Frontal cortex (tissue), 4 donors: ENCODE measurements at places on chromosomes 1 and 21.

- DNase-seq: no peak
Observed at GRCh38 chr1:13996334-13996733, 296.3 kb downstream of the PRDM2 start.

- DNase-seq: no peak
Observed at GRCh38 chr1:160025314-160025713, 6.5 kb downstream of the PIGM start.

DNA sequence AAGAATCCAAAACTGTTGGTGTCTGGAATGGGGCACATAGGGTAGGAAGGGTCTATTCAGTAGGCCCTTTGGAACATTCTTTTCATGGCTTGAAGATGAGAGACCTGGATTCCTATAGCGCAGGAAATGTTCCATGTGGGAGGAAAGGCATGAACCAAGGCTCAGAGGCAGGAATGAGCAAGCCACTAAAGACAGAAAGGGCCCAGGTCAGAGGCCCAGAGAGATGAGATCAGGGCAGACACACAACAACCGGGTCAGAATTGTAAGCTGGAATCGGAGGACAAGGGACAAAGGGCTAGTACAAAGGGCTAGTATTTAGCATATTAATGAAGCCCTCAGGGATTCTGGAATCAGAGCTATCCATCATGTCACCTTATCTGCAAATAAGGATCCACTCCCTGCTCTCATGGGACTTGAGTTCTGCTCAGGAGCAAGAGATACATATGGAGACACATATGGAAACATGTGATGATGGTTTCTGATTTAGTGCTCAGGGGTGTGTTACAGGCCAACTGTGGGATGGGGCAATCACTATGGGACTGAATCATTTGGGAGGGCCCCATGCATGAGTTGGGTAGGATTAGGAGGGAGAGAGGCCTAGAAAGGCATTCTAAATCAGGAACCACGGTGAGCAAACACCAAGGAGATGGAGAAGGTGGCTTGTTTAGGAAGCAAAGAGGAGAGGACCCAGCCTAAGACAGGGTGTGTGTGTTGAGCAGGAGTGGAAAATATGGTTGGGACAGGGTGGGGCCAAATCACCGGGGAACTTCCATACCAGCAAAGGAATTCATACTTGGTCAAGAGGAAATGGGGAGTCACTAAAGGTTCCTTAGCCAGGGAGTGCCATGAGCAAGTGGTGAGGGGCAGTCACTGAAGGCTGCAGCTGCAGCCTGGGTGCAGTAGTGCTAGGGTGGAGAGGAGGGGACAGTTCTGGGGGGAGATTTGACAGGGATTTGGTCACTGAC lies 8.6 kb downstream of the NECTIN4 start:
- no peak for DNase-seq

- no peak for DNase-seq
Observed at GRCh38 chr1:83799594-83799993, 199.3 kb downstream of the TTLL7 start.

GRCh38 chr1:94481473-94481933 lies 60.1 kb downstream of the F3 start:
- DNase-seq: no peak

DNA sequence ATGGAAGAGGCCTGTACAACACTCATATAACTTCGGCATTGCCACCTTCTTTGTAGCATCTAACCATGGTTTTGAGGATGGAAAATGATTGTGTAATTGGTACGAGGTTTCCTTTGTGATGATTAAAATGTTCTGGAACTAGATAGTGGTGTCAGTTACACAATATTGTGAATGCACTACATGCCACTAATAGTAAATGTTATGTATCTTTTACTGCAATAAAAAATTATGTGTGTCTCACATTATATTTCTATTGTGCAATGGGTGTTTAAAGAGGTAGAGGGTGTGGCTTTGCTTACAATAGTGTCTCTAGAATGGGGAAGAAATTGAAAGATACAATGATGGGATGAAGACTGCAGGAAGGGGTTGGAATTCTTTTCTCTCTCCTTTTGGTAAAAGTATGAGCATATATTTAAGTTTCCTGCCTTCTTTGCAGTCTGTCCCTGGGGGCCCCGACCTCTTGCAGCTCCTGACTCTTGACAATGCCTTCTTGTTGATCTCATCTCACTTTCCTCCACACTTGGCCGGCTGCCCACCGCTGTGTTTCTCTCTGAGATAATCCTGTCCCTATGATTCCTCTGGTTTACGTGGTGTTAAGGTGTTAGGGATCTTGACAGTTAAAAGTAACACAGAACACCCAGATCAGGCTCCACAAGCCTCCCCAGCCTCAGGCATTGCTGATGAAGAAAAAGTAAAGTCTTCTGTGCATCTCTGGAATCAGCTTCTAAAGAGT lies 39.3 kb downstream of the MTARC1 start:
- DNase-seq: no peak

- DNase-seq: no peak
Observed at GRCh38 chr1:162030759-162031280, 7.2 kb upstream of the OLFML2B start.

DNA sequence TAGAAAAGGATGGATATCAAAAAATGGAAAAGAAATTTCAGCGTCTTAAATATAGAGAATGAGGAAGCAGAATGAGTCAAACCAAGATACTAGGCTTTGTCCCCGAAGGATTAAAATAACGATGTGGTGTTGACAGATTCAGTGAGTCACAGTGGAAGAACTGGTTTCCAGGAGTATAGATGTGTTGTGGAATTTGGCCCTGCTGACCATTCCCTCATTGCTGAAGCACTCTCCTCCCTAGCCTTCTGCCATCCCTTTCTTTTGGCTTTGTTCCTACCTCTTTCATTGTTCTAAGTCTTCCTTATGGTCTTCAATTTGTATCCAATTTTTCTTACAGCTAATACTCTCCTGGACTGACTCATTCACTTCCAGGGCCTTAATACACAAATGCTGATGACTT lies 23.1 kb upstream of the USP25 start:
- no peak for DNase-seq

DNA sequence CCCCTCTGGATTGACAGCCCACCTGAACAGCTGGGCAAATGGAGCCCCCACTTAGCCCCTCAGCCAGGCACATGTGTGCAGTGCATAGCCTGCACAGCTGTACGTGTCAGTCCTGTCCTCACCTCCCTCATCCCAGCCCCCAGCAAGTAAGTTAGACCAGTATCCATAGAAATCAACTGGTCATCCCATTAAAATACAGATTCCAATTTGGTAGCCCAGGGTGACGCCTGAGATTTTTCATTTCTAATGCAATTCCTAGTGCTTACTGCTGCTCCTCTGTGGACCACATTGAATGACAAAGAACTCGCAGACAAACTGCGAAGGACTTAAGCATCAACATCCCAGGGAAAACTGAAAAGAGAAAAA lies 99.0 kb upstream of the GJB5 start:
- DNase-seq: no peak

GRCh38 chr1:234893359-234893724 lies 235.3 kb downstream of the TOMM20 start:
- no peak for DNase-seq

- DNase-seq: no peak
Observed at GRCh38 chr21:36841866-36842265, 124.6 kb downstream of the HLCS start.

DNA sequence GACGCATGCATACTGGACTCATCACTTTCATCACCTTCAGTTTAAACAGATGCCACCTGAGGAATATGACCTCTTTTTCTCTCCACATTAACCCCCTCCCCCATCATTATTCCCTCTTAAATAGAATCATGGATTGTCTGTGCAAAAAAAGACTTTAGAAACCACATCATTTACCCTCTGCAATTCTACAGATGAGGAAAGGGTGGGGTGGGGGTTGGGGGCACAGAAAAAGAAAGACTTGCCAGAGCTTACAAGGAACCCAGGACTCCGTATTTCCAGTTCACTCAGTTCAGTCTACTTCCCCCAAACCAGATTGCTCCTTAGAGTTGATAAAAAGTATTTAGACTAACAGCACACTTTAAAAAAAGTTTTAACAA lies 26.2 kb upstream of the NFIA start:
- no peak for DNase-seq

- DNase-seq: no peak
Observed at GRCh38 chr1:156194300-156194652, 372 bp downstream of the SLC25A44 start.

DNA sequence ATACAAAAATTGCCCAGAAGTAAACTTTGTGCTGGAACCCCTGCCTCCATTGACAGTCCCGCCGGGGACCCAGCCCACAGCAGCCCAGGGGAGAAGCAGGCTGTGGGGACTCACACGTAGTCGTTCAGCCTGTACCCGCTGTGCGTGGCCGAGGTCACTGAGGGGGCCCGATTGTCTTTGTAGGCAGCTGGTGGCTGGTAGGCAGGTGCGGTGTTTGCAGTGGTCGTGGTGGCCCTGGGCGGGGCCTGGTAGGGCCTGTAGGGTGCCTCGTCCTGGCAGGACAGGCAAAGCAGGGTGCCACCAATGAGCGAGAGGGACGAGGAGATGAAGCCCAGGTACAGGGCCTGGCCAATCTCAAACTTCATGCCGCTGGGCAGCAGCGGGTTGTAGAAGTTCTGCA lies 19.1 kb downstream of the CLDN14 start:
- DNase-seq: no peak

DNA sequence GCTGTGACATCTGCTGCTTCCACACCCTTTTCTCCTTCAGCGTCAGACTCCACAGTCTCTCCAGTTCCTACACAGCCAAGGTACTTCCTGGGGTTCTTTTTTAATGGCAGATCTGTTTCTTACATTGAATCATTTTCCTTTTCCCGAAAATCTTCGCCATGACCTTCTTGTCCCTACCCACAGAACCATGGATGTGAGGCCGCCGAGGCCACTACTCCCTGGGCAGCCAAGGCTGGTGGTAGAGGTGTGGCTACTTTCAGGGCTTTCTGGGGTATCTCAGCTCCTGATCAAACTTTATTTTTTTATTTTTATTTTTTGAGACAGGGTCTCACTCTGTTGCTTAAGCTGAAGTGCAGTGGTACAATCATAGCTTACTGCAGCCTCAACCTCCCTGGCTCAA lies 9.5 kb upstream of the LIN9 start:
- DNase-seq: no peak

DNA sequence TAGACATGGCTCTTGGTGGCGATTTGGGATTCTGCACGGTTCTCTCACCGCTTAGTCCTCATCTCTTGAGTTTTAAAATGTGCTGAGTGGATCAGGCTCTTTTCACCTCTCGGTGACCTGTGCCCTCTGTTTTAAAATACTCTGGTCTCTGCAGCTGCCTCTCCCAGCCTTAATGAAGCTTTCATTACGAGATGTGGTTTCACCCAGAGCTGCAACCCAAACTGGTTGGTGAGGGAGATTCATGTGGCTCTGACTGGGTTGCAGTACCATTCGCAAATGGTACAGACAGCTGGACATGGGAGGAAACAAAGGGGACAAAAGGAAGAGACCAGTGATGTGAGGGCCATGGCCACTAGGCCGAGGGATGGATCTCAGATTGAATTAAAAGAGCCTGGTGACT lies 258.9 kb downstream of the ASTN1 start:
- no peak for DNase-seq

GRCh38 chr1:46718340-46718726 lies 581 bp downstream of the EFCAB14 start:
- DNase-seq: no peak

GRCh38 chr1:31657972-31658510 lies 13.4 kb upstream of the PEF1 start:
- no peak for DNase-seq

DNA sequence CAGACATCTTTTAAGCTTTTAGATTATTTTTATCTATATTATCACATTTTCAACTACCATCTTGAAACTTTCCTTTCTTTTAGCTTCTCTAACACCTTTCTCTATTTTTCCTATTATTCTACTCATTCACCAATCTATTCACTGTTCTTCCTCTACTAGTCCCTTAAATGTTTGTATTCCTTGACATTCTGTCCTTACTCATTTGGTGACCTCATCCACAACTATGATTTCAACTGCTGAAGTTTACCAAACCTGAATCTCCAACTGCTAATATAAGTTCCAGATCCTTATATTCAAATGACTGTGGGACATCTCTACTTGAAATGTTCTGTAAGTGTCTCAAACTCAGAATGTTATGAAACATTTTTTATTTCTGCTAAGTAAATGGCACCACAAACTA lies 49.2 kb downstream of the TUT4 start:
- no peak for DNase-seq

DNA sequence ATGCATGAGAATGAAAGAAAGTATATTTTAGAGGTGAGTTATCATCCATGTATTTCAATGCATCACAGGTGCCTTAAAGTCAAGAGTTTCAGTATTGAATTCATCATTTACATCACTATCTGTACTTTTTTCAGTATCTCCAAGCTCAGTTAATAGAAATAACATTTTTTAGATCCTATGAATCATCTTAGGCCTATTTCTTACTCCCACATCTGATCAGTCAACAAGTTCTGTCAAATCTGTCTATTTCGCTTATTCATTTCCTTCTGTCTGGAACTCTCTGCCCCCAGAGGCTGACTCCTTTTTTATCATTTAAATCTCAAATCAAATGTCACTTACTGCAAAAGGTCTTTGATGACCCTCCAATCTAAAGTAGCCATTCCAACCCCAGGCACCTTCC lies 295.2 kb downstream of the LRRC7 start:
- DNase-seq: no peak

GRCh38 chr1:201655243-201655642 lies 116.3 kb downstream of the NAV1 start:
- no peak for DNase-seq

GRCh38 chr1:21903638-21904453 lies 33.3 kb downstream of the HSPG2 start:
- DNase-seq: no peak

GRCh38 chr21:20030390-20030789 lies 967.8 kb upstream of the NCAM2 start:
- no peak for DNase-seq

DNA sequence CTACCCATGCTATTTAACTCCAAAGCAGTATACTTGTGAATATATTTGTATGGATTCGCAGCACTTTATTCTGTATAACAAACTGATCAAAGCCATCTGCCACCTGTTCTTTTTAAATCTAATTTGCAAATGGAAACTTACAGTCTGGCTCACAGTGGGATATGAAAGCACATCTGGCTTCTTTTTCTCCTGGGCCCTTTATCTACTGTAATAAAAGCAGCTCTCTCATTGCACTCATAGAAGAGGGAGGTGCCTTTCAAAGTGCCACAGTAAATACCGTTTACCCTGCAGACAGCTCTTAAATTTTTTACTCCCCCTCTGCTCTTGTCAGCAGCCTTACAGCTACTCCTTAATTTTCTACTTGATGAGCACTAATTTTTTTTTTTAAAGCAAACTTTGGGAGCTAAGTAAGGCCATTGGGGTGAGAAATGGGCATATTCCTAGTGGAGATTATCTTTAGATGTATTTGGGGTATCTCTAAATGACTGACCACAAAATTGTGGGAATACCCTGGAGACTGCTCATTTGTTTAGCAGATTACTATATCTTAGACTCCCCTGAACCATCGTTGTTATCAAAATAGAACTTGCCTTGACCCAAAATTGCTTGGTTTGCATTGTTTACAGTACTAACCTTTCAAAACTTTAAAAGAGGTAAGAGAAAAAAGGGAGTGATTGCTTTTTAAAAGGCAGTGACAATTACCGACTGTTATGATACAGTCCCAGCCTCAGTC lies 110.1 kb downstream of the VPS13D start:
- no peak for DNase-seq
